ENCODE measurements at places on chromosomes 3 and 15.

GRCh38 chr3:57731311-57731710 is 24.8 kb upstream of the SLMAP start:
- DNase-seq: no peak

DNA sequence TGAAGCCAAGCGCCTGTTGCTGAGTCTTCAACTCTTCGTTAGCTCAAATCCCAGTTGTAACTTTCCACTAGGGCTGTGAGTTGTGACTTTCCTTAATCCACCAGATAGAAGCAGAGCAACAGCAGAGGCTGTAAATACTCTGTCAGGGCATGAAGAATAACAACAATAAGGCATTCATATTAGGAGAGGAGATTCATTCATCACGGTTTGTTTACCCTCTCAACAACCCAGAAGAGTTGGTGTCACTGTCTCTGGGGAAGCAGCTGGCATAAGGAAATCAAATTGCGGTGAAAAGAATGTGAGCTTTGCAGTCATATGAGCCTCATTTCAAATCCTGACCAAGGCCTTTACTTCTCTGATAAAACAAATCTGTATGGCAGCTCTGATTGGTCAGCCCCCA is 184.8 kb downstream of the SHQ1 start:
- DNase-seq: no peak

DNA sequence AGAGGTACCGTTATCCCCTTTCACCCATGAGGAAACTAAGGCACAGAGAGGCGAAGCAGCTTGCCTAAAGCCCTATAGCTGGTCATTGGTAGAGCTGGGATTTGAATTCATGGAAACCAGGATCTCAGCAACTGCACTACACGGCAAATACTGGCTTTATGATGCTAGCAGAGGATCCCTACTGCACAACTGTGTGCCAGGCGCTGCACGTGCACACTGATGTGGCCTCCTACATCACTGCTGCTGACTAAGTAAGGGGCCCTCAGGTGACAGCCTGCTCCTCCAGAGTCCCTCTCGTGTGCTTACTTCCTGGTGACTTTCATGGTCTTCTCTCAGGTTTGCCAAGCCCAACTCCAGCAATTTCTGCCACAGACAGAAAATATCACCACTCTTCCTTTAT is 3.4 kb upstream of the POLG start:
- no peak for DNase-seq

- DNase-seq: no peak
These were observed at the start of gene TPRG1 for GRCh38 chr3:189171707-189172106. Gene TPRG1, plus strand, starts transcription at chr3:189171971. Its CDS starts 35,414 bp downstream, at chr3:189207385.

- DNase-seq: no peak
These were observed 20.3 kb downstream of the GMPS start for GRCh38 chr3:155890671-155891190.

GRCh38 chr3:68997887-68998286 is 15.6 kb downstream of the EOGT start:
- DNase-seq: no peak

DNA sequence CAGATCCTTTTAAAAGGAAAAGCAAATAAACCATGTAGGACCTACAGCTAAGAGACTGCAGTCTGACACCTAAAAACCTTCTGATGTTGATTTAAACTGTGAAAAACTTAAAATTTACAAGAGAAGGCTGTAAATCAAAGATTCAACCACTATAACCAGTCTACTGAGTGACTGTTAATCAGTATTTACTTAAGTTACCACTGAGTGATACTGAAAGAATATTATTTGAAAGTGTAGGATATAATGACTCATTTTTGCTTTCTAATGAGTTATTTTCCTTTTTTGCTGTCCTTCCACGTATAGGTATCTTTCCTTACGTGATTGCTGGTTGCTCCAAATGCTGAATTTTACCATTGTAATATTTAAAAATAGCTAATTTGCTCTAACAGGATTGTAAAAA is 44.6 kb downstream of the RFX7 start:
- DNase-seq: no peak
